ENCODE measurements at places on chromosomes 4 and X.

GRCh38 chr4:183858011-183858615 is 47.0 kb upstream of the STOX2 start:
- DNase-seq = no peak

DNA sequence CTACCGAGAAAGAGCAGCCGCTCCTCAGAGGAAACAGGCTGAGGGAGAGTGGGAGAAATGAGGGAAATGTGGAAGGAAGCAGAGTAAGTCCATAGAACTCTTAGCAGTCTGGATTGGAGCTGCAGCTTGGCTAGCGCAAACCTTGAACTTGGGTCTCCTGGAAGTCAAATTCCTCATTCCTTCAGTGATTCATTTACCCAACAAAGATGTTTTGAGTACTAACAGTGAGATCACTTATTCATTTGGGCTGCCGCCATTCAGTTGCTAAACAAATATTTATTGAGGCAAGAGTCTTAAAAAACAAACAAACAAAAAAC is 51.5 kb downstream of the SEL1L3 start:
- no peak for DNase-seq

DNA sequence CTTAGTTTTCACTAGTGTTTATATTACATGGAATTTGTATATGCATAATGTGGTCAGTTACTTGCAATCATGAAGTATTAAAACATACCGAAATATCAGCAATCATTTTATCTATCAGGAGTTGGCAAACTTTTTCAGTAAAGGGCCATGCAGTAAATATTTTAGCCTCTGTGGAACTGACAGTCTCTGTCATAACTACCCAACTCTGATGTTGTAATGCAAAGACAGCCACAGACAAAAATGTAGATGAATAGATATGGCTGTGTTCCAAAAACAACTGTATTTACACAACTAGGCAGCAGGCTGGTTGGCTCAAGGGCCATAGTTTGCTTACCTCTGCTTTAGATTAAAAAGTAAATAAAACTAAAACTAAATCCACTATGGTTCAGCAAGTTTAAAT is 200.2 kb downstream of the HS3ST1 start:
- no peak for DNase-seq

DNA sequence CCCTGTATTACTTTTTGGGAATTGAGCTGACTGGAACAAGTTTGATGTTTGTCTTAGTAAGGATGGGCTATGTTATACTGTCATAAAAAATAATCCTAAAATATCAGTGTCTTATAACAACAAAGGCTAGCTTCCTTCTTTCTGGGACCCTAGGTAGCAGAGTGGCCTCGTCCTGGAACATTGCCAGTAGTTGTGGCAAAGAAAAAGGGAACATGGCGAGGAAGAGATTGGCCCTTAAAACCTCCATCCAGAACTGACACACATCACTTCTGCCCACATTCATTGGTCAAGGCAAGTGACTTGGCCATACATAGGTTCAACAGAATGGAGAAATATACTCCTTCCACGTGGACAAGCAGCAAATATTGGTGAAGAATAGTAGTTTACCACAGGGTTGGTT is 287.9 kb downstream of the PPP1R2C start:
- no peak for DNase-seq

DNA sequence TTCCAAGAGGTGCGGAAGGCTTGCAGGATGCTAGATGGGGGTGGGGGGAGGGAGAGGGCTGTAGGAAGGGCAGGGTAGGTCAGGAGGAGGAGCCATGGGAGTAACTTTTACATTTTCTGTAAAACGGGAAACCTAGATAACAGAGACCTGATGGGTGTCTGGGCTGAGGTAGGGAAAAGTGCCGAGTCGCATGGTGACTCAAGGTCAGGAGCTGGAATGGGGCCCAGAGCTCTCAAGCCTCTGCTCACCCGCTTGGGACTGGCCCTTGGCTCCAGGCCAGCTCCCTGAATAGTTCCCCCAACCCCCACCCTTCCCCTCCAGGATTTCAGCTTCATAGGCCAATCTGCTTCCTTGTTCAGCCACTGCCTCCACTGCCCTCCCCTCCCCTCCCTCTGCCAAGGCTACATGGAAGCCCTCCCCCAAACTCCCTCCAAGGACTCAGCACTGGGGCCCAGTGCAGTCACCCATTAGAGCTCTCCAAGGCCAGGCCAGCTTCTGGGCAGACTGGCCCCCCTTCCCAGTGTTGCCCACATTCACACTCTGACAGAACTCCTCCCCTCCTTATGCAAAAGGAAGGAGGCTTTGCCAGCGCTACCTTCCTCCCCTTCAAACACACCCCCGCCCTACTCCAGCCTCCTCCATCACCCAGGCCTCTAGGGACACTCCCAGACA is 43.6 kb downstream of the TSC22D3 start:
- DNase-seq = no peak

DNA sequence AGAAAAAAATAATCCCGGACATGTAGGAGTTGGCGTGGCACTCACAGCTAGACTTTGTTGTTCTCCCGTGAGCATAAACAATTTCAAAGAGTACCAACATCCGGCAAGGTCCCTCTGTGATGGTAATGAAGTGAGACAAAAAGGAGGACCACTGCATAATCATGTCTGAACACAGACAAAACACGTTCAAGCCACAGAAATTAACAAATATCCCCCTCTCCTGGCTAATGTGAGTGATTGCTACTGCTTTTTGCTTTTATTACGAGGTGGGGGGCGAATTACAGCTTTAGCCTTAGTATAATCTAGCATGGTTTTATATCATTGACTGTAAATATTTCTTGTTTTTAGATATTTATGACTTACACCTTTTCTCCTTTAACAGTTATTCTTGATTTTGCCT is 118.5 kb downstream of the PLS3 start:
- no peak for DNase-seq

GRCh38 chr4:123939621-123940020 is 543.0 kb downstream of the SPRY1 start:
- no peak for DNase-seq

GRCh38 chrX:56726605-56727004 is 2.4 kb upstream of the NBDY start:
- DNase-seq = peak; percentile 74

- no peak for DNase-seq
These were observed at the start of gene CHRNA9 for GRCh38 chr4:40334591-40335524. TSS of gene CHRNA9 (plus strand) at chr4:40335333. CDS start at chr4:40335468, 135 bp downstream.

DNA sequence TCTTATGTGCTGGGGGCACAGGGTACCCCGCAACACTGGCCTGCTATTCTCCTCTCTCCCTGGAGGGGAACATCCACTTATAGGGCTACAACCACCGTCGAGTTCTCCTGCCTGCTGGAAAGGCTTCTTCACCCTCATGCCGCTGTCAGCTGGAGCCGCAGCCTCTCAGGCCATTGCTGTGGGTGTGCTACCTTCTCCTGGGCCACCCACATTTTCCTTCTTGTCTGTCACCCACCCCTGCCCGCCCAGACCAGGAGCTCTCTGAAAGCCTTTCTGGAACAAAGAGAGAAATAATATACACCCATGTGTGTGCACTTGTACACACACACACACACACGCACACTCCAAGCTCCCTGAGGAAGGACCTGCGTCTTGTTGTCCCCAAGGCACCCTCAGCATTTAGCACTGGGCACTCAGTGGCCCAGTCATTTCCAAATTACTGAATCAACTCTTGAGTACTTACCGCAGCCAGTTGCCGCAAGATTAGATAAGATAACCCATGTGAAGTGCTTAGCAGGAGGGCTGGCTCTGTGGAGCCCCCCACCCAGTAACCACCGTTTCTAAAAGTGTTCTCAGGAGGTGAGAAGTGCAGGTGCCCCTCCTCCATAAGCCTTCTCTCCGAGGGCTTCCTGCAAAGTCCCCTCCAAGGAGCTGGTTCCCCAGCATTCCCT is 50.2 kb downstream of the CPZ start:
- DNase-seq = no peak

GRCh38 chr4:163701916-163702315 is 207.4 kb downstream of the TMA16 start:
- no peak for DNase-seq

GRCh38 chr4:1285790-1286553 is 3.7 kb upstream of the MAEA start:
- DNase-seq = peak; percentile 50

- no peak for DNase-seq
These were observed 167.9 kb downstream of the CORIN start for GRCh38 chr4:47669946-47670345.

DNA sequence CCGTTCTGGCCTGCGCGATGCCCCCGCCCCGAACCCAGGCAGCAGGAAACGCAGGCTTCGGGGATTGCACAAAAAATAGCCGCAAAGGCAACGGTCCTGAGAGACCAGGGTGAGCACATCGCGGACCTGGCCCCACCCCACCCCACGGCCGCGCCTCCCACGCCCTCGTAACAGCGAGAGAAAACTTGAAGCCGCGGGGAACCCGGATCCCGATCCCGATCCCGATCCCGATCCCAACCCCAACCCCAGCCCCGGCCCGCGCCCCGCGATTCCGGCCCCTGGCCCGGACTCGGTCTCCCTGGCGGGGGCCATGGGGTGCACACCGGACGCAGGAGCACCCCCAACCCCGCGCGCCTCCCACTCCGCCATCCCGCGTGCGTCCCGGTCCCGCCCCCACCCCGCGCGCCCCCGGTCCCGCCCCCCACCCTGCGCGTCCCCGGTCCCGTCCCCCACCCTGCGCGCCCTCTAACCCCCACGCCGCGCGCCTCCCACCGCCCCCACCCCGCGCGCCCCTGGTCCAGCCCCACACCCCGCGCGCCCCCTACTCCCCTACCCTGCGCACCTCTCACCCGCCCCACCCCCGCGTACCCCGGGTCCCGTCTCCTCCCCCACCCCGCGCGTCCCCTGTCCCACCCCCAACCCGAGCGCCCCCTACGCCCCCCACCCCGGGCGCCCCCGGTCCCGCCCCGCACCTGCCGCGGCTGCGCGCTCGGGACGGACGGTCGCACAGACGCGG is 29.0 kb downstream of the NOP14 start:
- peak; percentile 44 for DNase-seq

- DNase-seq = no peak
These were observed 224.1 kb downstream of the SHROOM3 start for GRCh38 chr4:76659103-76659490.

DNA sequence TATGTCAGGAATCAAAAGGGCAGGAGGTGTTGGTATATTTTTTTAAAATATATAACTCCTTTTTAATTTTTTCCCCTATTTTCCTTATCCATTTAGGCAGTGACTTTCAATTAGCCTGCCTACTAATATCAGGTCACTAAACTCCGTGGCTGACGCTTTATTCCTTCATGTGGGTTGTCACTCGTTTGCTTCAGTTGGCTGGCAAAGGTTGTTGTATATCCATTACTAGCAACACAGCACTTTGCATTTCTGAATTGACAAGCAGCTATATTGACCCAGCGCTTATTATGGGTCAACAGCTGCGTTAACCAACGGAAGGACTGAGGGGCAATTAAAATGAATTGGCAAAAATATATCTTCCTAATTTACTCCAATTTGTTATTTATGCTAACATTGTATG is 87.7 kb downstream of the ARX start:
- no peak for DNase-seq

DNA sequence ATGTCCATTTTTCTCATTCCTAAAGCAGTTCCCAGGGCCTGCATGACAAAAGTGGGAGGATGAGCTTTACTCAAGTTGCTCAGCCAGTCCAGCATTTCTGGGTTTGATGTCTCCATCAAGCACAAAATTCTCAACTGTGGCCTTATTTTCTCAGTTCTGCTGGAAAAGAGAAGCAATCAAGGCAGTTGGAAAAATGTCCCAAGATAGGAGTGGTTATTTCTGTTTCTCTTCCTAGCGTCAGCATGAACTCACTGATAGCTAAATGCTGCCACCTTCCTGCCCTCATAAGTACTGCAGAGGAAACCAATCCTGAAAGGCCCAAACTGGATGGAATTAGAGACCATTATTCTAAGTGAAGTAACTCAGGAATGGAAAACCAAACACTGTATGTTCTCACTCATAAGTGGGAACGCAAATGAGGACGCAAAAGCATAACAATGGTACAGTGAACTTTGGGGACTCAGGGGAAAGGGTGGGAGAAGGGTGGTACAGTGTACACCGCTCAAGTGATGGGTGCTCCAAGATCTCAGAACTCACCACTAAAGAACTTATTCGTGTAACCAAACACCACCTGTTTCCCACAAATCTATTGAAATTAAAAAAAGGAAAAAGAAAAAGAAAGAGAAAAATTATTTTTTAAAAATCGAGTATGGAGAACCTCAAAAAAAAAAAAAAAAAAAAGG is 29.6 kb downstream of the ADH7 start:
- peak; percentile 58 for DNase-seq

DNA sequence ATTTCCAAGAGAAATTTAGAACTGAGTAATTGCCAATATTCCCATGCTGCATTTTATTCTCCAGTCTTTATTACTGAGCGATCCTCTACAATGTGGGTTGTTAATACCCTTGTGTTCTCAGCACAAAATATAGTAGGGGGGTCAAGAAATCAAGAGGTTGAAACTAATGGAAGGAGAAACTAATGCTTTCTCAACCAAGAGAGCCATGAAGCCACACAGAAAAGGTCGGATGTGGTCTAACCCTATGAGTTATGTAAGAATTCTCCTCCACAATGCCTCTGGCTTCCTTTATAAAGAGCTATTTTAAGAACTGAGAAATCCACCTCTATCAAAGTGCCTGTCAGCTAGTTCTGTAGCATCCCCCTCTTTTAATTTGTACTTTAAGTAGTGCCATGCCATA is 268.5 kb downstream of the CHIC1 start:
- no peak for DNase-seq

- no peak for DNase-seq
These were observed 419.6 kb downstream of the BCOR start for GRCh38 chrX:39677978-39678791.

DNA sequence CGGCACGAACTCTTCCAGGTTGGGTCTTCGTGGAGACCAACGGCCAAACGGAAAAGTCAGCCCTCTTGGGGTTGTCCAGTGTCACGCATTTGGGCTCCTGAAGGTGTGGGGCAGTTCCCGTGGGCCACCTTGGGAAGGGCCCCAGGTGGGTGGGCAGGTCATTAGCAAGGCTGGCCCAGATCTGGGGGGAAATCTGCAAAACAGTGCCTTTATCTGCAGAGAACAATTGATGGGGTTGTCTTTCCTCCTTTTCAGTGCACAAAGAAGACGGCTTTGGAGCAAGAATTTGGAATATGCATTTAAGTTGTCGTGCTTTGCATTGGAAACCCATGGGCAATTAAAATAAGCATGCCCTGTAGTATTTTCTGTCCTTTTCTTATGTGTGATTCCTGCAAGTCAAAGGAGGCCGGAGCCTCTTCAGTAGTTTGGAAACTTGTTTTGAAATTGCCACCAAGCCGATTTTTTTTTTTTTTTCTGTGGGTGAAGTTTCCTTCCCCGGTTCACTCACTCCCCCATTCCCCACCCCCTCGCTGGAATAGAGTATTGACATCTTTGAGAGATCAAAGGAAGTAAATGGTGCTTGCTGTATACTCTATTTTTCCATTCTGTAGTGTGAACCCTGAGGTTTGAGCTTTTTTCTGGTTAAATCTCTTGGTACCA is 9.8 kb downstream of the ZIC3 start:
- no peak for DNase-seq

GRCh38 chr4:80611678-80611979 is 276.1 kb downstream of the CFAP299 start:
- no peak for DNase-seq
